ENCODE measurements at places on chromosomes 12 and 14.

DNA sequence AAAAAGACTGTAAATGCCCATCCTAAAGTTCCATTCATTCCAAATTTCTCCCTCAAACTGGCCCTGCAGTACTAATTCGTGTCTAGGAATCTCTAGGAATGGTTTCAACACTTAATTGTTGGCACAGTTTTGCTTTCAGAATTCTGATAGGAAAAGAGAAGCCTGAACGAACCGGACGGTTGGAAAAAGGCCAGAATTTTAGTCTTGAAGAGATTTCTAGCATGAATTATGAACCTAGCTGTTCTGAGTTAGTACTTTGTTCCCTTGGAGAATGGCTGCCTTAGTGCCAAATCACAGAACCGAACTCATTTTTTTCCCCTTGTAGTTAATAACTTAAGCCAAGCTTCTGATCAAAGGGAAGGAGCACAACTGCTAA lies 262.6 kb downstream of the ADAMTS20 start:
- no peak for DNase-seq

DNA sequence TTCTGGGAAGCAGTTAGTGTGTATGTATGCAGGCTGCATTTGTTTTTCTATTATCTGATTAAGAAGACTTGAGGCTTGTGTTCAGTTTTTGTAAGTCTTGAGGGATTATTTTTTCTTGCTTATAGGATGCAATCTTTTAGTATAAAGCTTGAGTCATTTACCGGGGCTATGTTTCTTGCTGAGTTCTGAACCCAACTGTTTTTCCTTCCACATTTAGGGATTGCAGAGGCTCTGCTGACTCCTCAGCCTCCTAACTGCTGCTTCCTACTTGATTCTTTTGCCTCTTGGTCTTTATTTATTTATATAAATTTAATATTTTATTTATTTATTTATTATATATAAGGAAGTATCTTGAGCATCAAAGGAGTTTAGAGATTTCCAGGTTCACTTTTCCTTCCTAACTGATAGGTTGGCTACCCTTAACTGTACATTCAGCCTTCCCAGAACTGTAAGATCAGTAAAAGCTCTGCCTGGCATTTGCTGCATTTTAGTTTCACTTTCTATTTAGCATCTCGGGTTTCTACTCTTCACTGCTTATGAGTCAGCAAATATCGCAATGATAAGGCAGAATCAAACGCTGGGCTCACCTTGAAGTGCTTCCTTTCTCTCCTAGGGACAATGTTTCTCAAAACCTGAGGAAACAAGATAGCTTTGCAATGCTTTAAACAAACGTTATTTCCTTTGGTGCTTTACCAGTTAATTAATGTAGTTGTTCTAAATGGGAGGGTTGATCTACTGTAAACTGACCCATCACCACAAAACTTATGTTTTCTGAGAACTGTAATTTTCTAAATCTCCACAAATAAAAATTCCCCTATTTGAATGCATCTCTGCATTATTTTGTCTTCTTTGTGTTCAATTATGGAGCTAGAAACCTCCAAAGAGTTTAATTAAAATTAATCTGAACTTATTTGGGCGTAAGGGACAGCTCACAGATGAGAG lies 1183.7 kb upstream of the TMEM132C start:
- no peak for DNase-seq

GRCh38 chr14:34300882-34301734 lies 160.9 kb downstream of the SPTSSA start:
- DNase-seq = peak; percentile 18

DNA sequence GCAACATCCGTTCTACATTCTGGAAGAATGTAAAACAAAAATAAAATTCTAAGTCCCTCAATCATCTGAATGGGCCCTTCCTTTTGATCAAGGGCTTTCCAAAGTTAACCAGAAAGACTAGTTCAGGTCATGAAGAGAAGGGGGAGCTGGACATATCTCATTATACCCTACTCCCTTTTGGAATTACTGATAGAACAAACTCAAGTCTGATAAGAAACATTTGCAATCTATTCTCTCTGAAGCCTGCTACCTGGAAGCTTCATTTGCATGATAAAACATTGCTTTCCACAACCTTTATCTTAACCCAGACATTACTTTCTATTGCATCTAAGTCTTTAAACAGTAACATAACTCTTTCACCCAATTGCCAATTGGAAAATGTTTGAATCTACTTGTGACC lies 8.3 kb upstream of the ACSM4 start:
- no peak for DNase-seq

DNA sequence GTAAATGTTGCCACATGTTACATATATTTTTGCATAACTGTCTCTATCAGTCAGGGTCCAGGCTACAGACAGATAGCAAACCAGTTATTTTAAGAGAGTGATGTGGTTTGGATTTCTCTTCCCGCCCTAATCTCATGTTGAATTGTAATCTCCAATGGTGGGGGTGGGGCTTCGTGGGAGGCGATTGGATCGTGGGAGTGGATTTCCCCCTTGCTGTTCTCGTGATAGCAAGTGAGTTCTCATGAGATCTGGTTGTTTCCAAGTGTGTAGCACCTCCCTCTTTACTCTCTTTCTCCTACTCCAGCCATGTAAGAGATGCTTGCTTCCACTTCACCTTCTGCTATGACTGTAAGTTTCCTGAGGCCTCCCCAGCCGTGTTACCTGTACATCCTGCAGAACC lies 704.2 kb upstream of the TBX3 start:
- DNase-seq = peak; percentile 11

DNA sequence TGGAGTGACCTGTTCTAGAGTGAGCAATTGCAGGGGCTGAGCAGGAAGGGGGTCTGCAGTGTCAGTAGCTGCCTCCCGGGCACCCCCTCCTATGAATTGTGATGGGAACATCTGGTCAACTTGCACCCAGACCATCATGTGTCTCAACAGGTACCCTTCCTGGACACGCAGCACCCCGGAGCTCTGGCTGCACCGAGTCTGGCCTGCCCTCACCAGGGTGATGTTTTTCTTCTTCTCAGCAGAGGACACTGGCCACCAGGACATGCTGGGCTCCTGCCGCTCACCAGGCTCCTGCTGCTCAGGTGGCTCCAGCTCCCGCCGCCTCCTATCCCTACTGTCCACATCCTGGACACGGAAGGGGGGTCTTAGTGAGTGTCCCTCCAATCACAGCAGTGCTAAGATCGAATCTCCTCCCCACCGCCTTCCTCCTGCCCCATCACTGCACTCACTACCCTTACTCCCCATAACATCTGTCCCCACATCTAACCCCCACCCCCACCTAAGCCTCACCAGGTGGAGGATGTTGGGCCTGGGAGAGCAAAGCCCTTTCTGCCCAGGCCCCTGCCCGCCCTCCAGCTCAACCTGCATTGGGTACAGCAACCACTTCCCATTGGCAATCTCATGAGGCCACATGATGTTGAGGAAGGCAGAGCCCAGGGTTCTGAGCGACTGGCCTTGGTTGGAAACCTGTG lies 14.9 kb downstream of the ITGA7 start:
- DNase-seq = no peak

DNA sequence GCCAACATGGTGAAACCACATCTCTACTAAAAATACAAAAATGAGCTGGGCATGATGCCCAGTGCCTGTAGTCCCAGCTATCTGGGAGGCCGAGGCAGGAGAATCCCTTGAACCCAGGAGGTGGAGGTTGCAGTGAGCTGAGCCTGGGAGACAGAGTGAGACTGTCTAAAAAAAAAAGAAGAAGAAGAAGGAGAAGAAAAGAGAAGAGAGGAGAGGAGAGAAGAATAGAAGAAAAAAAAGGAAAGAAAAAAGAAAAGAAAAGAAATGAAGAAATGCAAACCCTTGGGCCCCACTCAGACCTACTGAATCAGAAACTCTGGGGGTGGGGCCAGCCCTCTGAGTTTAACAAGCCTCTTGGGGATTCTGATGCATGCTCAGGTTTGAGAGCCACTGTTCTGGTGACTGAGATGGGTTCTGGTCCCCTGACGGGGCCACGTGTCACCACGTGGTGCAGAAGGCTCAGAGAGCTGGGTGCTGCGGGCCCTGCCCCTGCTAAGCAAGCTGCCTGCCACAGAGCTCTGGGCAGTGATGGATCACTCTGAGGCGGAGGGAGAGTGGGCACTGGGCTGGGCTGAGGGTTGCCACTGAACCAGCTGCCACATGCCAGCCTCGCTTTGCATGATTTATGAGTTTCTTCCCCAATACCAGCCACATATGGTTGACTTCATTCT lies 37.5 kb downstream of the ERH start:
- peak; percentile 45 for DNase-seq

- DNase-seq = no peak
Measured at GRCh38 chr14:92960706-92961566, 38.0 kb downstream of the CHGA start.

GRCh38 chr12:58850826-58851225 lies 69.5 kb downstream of the LRIG3 start:
- DNase-seq = no peak

DNA sequence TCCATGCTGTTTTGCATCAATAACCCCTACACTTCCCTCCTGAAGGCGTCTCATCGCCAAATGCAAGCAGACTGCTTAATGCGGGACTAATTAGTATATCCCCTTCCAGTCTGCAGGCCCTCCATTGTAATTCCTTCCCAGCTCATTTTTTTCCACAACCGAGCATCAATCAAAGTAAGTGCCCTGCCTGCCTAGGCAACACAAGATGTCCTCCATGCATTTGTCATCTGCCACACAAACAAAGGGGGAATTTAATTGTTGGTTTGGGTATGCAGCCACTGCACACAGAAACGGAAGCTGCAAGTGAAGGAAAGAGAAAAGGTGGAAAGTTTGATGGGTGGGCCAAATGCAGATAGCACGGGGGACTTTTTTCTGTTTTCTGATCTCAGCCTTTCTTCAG lies 168.0 kb downstream of the EGLN3 start:
- no peak for DNase-seq

GRCh38 chr14:68863610-68864360 lies 70.9 kb upstream of the ZFP36L1 start:
- no peak for DNase-seq

DNA sequence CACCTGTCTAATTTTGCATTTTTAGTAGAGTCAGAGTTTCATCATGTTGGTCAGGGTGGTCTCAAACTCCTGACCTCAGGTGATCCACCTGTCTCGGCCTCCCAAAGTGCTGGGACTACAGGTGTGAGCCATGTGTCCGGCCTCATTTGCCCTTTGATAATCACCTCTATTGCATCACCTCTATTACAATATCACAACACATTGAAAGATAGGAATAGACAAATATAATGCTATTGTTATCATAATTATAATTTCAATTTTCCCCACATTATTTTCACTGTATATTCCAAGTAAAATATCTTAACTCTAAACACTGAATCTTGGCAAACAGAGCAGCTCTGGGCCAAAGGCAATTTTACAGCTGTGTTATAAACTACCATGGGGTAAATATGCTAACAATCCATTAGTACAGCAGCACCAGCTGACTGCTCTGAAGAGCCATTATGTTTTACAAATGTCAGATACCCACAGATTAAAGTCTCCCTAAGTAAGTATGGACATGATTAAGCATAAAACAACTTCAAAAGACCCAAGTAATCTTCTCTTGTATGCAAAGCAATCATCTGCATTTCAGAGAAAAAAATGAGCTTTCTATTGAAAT lies 173.2 kb downstream of the MED13L start:
- DNase-seq = no peak

DNA sequence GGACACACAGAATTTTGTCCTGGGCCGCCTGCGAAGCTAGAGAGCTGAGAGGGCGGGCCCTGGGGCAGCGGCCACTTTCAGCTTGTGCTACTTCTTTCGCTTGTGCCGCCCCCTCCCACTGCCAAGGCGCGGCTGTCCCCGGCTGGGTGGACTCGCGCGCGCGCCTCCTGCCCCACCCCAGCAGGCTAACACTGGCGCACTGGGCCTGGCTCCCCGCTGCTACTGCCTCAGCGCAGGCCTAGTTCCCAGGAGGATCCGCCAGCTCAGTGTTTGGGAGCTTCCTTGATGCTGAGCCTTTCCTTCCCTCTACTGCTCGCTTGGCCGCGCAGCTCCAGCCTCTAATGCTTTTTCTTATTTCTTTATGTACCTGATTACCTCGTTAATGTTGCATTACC lies 27.4 kb upstream of the METAP2 start:
- no peak for DNase-seq

DNA sequence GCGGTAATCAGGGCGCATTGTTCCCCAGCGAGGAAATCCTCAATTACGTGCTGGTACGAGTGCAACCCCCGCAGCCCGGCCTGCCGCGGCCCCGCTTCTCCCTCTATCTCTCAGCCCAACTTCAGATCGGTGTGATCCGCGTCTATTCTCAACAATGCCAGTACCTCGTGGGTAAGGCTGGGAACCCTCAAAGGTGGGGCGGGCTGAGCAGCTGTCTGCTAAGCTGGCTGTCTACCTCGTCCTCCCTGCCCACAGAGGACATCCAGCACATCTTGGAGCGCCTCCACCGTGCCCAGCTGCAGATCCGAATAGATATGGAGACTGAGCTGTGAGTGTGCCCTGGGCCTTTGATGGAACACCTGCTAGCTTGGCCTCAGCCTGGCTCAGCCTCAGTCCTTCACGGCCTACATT lies 996 bp downstream of the REC8 start:
- no peak for DNase-seq

- DNase-seq = no peak
Measured at GRCh38 chr14:101719045-101719645, 42.4 kb upstream of the PPP2R5C start.

- no peak for DNase-seq
Measured at GRCh38 chr14:37278636-37279538, 81.2 kb downstream of the MIPOL1 start.

- DNase-seq = no peak
Measured at GRCh38 chr14:34701808-34702207, 12.6 kb downstream of the CFL2 start.

- DNase-seq = no peak
Measured at GRCh38 chr12:29655861-29656260, 127.9 kb downstream of the TMTC1 start.

- no peak for DNase-seq
Measured at GRCh38 chr12:117322428-117322827, 39.0 kb downstream of the NOS1 start.

DNA sequence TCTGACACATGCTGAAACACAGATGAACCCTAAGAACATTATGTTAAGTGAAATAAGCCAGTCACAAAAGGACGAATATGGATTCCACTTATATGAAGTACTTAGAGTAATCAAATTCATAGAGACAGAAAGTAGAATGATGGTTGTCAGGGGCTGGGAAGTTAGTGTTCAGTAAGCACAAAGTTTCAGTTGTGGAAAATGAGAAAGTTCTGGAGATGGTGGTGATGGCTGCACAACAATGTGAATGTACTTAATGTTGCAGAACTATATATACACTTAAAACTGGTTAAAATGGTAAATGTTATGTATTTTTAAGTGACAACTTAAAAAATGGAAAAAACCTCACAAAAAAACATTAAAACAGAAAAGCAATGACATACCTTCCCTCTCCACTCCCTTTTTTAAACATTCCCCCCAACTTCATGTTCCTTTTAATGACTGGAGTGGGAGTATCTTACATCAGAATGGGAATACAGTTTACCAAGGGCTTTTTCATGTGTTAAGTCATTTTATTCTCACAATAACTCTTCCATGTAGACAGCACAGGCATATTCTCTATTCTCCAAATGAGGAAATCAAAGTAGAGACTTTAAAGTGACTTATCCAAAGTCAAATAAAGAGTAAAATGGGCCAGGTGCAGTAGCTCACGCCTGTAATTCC lies 24.0 kb downstream of the BTBD7 start:
- no peak for DNase-seq

All from germinal center (tissue), 1 donor.